AG10803 (cell line): ENCODE measurements at places on chromosomes 2 and 18.
A peak's percentile ranks its signal among the peaks of the same experiment; 100 is the strongest.

GRCh38 chr2:213416832-213417231 lies 132.6 kb downstream of the SPAG16 start:
- no peak for DNase-seq

- no peak for DNase-seq
Measured at GRCh38 chr18:64379662-64380061, 230.8 kb upstream of the LINC00305 start.

GRCh38 chr2:20494241-20494640 lies 47.4 kb downstream of the RHOB start:
- DNase-seq = peak; percentile 77

GRCh38 chr2:145159676-145160075 lies 639.8 kb upstream of the ZEB2 start:
- no peak for DNase-seq

DNA sequence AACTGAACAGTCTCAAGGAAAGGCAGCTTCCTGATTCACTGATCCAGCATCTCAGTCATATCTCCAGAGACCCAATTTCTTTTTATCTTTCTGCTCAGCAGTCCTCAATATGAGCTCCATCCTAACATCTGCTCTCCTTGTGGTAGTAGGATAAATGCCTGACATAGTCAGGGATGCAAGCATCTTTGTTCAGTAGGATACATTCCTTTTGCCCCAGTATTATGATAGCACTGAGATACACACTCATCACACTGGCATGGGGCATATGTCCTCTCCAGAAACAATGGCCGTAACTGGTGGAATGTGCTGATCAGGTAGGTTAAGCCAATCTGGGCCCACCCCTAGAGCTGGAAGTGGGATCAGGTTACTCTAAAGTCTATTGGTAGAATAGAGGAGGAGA lies 207.2 kb downstream of the ETAA1 start:
- DNase-seq = peak; percentile 82

DNA sequence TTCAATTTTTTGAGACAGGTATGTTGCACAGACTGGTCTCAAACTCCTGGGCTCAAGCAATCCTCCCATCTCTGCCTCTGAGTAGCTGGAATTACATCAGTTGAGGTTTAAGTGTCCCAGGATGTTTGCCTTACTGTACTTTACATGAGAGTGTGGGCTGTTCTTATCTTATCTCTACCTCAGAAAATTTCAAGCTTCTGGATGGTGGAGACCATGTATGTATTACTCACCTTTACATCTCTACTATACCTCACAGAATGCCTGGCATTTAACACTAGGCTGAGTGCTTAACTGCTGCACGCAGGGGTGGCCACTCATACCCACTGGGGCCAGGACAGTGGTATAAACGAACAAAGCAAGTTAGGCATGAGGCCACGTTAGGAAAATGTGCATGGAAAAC lies 272.0 kb upstream of the RAB12 start:
- DNase-seq = no peak

GRCh38 chr18:48570313-48570712 lies 31.5 kb downstream of the CTIF start:
- no peak for DNase-seq

- no peak for DNase-seq
Measured at GRCh38 chr2:216796115-216796840, 63.6 kb downstream of the TNP1 start.

DNA sequence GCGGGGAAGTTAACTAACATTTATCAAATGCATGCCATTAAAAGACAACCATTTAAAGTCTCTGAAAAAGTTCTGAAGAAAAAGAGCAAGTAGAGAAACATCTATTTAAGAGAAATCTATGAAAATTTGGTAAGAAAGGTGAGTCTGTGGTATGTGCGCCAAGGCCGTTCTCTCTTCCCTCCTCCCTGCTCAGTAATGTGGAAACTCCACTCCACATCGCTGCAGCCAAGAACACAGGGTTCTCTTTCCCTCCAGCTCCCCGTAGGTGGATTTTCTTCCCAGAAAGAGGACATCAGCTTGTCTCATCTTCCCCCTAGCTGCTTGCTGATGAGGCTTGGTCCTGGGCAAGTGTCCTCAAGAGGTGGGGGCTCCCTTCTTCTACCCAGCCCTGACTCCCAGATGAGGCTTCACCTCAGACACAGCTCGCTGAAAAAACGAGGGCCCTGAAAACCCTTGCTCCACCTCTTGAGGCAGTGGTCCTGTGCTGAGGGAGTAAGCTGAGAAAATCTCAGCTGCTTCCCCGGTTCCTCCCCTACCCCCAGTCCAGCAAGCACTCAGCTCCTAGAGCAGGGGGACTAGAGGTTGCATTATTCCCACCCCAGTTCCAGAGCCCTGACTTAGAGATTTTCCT lies 45.8 kb upstream of the PTPRM start:
- no peak for DNase-seq

DNA sequence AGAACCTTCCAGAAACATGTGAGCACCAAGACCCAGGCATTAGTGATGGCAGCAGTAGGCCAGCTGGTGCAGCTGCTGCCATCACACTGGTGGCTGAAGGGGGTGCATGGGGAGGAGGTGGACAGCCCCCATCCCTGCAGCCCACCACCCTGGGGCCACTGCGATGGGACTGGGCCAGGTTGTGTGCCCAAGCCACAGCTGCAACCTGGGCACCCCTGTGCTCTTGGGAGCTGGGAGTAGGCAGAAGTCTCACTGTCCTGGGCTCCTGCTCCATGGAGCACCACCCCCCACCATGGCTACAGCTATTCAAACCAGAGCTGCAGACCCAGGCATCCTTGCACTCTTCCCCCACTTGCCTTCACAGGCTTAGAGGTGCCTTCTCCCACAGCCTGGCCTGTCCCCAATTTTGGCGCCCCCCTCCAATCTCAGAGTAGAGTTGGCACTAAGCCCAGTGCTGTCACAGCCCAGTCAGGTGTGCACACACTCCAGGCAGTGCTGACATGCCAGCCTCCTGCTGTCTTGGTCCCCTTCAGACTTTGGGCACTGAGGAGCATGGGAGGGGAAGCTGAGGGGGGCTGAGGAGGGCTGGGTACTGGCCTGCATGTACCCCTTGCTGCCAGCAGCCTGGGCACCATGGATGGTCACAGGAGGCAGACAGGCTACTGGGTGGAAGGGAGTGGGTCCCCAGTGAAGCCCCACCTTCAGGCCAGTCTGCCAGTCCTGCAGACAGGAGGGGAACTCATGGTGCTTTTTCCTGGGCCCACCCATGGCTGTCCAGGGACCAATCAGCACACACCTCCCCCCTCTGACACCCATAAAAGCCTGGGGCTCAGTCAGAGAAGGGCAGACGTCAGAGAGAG lies 67.1 kb downstream of the CYP26B1 start:
- no peak for DNase-seq

DNA sequence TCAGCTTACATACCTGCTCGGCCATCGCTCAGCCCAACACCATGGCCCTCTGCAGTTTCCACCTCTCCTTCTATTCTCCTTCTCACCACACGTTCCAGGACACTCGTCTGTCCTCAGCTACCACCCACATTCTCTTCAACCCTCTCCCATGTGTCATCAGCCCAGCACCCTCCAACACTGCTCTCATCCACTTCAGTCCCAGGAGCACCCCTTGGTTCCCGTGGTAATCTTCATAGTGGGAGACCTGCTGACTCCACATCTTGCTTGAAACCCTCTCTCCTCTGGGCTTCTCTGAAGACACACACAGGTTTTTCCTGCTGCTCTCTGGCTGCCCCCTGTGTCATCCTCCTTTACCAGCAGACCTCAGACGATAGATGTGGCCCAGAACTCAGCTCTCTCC lies 228.7 kb downstream of the GBX2 start:
- peak; percentile 23 for DNase-seq

DNA sequence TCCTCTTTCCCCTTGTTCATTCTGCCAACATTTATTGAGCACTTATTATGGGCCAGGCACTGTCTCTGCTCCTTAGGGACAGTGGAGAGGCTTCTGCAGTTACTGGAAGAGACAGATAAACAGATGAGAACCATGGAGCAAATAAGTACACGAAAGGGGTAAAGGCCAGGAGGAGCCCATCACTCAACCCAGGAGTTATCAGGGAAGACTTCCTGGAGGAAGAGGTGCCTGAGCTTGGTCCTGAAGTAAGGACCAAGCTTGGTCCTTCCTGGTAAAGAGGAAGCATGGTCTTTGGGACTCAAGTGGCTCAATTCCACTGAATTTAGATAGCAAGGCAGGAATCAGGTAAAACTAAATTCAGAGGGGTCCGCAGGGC lies 1.7 kb downstream of the ACTG2 start:
- no peak for DNase-seq

GRCh38 chr2:169476459-169476858 lies 2.8 kb upstream of the BBS5 start:
- DNase-seq = no peak

DNA sequence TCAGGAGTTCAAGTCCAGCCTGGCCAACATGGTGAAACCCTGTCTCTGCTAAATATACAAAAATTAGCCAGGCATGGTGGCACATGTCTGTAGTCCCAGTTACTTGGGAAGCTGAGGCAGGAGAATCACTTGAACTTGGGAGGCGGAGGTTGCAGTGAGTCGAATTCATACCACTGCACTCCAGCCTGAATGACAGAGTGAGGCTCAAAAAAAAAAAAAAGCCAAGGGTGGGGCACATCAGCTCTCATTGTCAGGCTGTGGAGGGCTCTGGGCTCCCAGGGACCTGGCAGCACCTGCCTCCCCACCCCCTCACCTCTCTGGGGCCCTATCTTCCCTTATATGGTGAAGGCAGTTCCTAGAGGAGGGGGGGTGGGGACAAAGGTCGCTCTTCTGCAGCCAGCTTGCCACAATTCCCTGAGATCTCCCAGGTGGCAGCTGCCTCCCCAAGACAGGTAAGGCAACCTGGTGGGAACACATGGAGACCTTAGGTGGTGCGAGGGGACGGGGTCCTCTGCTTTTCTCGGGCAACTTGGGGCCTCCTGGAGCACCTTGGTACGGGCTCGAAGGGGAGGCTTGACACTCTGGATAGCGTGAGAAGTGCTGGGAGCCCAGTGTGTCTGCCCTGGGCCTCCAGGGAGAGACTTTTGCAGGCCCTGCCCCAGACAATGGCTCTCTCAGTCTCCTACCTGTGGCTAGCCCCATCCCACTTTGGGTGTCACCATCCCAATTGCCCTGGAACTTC lies at the start of gene VIL1:
Gene VIL1, plus strand, starts transcription at position 407 of the 742 bp plus-strand sequence. CDS start 4,656 bp downstream, outside the sequence.
- no peak for DNase-seq

DNA sequence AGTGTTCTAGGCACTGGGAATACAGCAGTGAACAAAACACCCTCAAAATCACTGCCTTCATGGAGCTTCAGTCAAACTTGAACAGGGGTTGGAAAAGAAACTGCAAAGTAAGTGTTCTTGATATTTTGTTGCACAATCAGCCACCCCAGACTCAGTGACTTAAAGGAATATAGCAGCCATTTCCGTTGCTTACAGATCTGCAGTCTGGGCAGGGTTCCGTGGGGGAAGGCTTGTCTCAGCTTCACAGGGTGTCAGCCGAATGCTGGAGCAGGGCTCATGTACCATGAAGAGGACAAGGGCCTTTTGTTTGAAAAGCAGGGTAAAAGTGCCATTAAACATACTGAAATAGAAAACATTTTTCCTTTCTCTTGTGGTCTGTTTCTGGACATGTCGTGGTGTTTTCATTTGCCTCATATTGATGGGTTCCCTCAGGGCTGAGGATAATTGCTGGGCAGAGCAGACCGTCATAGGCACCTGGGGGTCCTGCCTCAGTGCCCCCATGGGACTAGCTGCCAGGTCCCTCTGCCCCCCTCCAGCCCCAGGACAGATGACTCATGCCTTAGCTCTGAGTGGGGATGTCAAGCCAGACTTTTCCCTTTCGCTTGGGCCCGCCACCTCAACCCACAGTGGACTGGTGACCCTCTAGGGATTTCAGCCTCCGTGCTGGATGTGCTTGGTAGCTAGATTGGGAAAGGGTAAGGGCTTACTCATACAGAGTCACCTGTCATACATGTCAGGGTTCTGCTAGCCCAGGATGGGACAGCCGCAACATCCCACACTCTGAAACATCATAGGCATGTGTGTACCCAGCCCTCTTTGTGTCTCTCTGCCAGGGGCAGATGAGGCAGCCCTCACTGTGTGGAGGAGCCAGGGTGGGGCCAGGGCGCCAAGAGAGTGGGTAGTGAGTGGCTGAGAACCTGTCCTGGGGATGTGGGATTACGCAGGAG lies 96.5 kb downstream of the PTPRM start:
- DNase-seq = no peak

DNA sequence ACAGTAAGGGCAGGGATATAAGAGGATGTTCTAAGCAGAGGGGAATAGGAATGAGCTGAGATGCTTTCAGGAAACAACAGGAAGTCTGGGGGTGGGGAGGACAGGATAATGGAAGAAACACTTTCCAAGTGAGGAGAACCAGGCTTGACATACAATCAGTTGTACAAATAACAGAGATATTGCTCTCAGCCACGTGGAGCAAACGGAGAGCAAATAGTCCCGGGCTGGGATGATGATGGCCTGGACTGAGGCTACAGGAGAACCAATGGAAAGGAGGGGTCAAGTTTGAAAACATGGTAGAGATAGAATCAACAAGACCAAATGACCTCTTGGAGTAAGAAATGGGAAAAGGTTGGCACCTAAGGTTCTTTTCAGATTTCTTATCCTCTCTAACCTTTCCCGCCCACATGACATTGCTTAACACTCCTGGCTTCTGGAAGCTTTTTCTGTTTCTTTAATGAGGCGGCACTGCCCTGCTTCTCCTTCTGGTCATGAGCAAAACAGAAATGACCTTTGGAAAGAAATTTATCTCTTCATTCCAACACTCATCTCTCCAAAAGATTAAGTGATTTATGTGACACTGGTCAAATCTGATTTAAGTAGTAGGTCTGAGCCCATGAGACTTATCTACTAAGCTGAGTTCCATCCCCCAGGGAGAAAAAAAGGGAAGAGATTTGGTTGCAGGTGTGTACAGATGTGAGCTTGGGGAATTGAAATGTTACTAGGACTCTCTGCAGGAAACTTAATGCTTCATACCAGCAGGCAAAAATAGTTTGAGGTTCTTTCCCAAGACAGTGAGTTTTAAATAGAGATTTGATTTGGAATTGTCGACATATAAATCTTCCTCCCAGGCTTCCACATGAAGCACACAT lies 442.9 kb upstream of the HNRNPA3 start:
- no peak for DNase-seq

DNA sequence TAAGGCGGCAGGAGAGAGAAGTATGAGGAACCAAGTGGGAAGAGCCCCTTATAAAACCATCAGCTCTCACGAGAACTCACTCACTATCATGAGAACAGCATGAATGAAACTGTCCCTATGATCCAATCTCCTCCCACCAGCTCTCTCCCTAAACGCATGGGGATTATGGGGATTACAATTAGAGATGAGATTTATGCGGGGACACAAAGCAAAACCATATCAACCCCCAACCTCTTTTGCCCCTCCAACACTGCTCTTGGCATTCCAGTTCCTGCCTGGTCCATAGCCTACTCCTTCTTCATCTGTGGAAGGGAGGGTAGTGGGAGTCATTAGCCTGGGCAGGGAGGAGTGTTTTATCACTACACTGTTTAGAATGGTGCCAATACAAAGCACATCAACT lies 1.4 kb upstream of the EHD3 start:
- DNase-seq = no peak

- no peak for DNase-seq
Measured at GRCh38 chr2:8549273-8549922, 132.5 kb upstream of the ID2 start.

DNA sequence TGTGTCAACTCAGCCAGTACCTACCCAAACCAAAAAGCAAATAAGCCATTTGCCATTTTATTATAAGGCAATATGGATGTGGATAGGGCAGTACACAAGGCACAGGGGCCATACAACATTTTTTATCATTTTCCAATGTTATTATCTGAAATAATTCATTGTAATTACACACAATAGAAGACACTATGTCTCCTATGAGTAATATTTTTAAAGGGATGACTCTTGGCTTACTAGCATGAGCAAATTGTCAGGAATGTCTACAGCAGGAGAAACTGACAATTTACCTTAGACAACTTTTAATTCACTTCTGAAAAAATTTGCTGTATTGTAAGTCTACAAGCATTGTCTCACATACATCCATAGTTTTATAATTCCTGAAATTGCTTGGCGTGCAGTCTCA lies 1193.9 kb upstream of the CELF4 start:
- DNase-seq = no peak
